ENCODE measurements at places on chromosomes 5 and 9.

GRCh38 chr5:180107005-180107404 is 35.4 kb upstream of the RNF130 start:
- DNase-seq = no peak

- no peak for DNase-seq
These were observed 77.6 kb downstream of the PLAC8L1 start for GRCh38 chr5:146027751-146028150.

DNA sequence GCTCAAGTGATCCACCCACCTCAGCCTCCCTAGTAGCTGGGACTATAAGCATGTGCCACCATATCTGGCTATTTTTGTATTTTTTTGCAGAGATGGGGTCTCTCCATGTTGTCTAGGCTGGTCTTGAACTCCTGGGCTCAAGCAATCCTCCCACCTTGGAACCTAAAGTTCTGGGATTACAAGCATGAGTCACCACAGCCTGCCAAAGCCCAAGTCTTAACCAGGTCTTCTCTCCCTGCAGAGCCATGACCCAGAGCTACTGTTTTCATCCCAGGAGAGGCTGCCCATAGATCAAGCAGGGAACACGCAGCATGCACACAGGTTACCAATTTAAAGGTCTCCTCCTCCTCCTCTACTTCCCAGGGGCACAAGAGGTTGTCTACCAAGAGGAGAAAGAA is 29.7 kb downstream of the PCDHGC5 start:
- no peak for DNase-seq

DNA sequence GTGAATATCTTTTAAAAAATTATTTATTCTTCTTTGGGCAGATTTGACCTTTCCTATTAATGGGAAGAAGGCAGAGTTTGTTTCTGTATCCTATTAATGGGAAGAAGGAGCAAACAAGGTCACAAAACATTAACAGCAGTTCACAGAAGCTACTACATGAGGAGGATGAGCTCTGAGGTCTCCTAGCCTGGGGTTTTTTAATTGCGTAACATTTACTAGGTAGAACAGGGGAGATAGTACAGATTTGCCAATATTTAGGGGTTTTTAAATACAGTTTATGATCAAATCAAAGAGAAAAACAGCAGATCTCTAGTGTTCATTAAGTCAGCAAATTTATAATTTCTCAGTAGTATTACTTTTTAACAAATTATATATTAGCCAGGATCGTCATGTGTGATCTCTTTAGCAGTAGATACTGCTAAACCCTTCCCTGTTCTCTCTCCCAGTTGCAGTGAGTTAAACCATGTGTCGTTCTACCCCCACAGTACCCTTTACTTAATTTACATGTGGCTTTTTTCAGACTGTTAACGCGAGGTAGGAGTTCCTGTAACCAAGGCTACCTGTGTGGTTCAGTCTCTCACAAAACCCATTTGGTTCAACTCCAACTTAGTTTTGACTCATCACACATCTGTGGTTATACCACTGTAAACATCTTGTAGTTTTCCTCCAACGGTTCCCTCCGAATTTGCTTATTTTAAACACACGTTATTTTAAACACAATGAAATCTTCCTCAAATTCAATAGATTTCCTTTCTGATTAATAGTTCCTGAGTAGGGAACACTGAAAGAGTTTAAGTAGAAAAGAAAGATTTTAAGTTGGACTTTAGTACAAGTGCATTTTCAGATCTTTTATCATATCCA is 13.3 kb downstream of the SLC25A46 start:
- no peak for DNase-seq

DNA sequence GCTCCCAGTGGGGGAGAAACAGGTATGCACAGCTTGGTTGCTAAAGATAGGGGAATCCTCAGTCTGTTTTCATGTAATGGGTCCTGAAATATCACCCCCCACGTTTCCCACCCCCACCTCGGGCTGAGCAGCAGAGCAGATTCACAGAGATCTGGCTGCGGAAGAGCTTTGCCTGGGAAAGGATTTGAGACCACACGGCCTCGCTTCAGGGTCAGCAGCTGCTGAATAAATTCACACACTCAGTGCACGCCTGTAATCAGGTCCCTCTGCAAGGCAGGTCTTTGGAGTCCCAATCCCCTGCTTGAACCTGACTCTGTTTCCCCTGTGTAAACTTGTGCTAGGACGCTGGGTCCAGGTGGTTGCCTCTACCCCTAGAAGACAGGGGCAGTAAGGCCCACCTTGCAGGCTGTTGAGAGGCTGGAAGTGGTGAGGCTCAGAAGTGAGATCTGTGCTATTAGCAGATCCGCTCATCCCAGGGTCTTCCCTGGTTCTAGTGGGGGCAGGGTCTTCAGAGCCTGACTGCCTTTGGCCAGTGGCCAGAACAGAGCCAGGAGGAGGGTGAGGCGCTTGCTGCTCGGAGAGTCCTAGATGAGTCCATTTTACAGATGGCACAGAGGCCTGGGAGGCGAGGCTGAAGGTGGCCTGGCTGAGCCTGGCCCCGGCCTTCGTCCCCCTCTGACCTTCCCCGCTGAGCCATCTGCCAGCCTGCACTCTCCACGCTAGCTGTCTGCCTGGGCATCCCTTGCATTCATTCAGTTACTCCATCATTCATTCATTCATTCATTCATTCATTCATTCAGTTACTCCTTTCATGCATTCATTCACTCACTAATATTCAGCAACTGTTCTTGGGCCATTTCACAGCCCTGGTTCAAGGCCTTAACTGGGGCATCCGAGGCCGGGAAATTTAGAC is 16.7 kb upstream of the NEURL1B start:
- no peak for DNase-seq

DNA sequence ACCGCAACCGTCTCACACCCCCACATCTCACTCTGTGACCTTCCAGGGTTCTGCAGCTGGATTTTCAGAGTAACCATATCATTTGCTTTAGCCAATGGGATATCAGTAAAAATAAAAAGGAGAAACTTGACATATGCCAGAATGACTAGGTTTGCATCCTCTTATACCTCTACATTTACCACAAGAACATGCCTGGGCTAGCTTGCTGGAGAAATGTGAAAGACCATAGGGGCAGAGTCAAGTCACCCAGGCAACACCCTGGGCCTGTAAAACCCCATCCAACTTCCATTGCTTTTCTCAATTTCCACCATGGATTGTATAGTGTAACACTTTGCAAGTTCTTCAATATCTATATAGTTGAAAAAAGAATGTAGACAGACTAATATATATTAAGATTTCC is 731.1 kb downstream of the PTPRD start:
- DNase-seq = no peak

DNA sequence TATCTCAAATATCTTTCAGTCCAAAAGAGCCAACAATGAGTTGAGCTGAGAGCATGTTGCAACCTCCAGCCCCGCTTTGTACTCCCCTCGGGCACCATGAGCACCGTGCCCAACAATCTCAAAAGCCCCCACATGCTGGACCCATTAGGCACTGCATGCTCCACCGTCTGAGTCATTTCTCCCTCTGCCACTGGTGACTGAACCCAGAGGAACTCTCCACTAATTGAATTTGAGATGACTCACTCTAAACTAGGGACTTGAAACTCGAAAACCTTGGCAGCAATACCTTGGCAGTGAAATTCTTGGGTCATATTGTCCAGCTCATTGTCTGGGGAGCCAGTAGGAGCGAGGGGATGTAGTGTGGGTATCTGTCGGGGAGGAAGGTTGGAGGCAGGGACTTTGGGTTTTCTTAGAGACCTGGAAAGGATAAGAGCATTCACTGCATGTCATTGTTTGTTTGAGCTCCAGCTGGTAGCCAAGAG is 49.9 kb upstream of the SLIT3 start:
- DNase-seq = no peak

- no peak for DNase-seq
These were observed 815 bp downstream of the PDZD2 start for GRCh38 chr5:31639481-31640411.

- DNase-seq = no peak
These were observed 878 bp downstream of the HIGD2A start for GRCh38 chr5:176389135-176390123.

DNA sequence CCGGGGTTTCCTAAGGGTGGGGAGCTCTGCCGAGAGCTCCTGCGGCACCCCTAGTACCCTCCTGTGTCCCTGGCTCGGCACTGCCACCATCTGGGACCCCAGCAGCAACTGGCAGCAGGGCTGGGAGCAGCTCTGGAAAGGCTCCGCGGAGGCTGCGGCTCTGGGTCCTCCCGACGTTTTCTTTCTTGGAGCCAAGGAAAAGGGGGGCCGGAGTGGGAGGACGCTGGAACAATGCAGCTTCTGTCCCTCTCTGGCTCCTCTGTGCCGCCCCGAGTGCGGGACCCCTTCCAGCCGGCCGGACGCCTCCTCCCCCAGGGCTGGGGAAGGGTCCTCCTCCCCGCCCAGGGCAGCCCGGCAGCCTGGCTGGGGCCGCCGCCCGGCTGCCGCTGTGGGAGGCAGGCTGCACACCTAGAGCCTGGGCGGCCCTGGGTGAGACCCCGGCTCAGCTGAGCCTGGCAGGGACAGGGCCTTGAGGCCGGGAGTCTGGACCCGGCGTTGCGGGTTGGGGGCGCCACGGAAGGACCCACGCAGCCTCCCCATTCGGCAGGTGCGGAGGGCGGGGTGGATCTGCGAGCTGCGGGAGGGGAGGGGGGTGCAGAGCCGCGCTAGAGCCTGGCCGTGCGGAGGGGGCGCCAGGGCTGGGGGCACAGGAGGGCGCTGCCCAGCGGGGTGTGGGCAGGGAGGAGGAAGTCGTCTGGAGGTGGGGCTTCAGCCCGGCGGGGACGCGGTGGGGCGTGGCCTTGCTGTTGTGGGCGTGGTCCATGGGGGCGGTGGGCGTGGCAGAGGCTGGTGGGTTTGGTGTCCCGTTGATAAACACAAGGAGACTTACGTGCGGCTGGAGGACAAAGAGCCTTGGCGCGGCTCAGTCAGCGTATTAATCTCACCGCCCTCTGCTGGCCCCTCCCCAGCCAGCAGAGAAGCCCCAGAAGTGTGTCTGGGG is 15.1 kb downstream of the GPSM1 start:
- no peak for DNase-seq

DNA sequence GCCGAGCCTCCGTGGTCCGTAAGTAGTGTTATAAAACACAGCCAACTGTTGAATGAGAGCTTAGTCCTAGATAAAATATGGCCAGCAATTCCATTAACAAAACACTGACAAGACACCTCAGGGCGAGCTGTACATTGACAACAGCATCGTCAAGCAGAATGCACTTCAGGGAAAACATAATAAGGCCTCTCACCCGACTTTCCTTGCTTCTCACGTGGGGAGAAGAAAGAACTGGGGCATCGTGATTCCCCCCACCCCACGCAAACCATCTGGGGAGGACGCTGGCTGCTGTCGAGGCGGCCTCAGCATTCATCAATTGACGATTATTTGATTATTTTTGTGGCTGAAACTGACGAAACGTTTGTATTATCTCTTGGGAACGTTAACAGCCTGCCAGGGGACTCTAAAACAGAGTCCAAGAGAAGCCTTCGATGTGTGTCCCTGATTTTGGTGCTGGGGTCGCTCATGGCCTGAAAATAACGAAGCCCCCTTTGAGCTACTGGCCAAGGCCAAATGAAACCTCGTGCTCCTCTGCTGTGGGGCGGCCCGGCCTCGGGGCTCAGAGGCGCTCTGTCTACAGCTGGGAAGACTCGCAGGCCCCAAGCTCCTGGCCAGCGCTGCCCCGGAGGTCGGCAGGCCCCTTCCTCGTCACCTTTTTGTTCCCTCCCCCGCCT is 464 bp downstream of the GDF9 start:
- no peak for DNase-seq

DNA sequence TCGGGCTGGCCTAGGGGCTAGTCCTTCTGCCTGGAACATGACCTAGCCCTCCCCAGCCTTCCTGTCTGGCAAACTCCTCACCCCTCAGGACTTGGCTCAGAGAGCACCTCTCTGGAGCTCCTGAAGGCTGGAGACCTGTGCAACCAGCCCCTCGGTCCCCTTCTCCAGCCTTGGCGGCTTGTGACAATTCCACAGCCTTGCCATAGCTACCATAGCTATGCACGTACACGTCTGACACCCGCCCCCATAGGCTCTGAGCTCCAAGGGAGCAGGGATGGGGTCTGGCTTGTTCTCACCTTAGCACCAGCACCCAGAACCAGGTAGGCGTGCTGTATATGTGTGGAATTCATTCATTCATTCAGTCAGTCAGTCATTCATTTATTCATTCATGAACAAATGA is 49.7 kb downstream of the NTNG2 start:
- no peak for DNase-seq

DNA sequence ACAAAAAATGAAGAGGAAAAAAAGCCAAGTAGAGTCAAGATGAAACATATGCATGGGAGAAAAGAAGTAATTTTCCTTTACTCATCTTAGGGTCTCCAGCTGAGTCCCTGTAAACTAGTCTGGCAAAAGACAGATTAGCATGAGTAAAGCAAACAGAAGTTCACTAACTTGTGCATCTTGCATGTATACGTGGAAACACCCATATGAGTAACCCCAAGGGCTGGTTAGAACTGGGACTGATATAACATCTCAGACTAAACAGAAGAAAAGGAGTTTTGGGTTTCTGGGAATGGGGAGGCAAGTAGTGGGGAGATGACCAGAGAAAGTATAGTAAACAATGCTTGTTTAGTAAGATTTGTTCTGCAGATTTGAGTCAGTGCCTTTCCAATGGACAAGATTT is 20.1 kb upstream of the GLDC start:
- DNase-seq = no peak

- DNase-seq = no peak
These were observed 430.1 kb upstream of the DAB2 start for GRCh38 chr5:39854771-39855410.

Data from NCI-H524 treated with DMSO at 0.1 percent for 48 hours (cell line).